ENCODE measurements at places on chromosomes 7 and 10.

DNA sequence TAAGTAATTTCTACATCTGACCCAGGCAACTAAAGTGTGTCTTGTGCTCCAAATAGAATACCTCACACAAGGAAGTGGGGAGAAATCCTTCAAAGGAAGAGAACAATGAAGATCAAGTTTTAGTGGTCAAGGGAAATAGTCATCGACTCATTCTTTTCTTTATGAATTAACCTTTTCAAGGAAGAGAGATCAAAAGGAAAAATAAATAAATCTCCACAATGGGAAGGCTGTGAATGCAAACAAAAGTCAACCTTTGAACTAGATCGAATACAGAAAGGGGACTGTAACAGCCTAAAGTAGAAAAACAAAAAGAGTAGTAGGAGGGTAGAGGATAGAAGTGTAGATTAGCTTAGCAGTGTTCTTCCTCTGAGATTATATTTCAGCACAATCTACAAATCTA is 274.6 kb upstream of the COBL start:
- no peak for DNase-seq

DNA sequence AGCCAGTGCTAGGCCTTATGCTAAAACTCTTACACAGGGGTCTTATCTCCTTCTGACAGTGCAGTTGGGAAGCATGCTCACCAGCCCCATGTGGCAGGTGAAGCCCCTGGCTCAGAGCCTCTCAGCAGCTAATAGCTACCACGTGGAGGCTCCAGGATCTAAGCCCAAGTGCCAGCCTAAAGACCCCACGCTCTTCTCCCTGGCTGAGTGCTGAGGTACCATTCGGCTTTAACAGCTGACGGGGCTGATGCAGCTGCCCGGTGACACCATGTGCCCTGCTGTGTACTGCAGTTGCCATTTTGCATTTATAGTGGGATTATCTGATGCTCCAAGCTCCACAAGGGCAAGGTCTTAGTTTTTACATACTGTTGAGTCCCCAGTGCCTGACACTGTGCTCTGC is 515.7 kb upstream of the GALNT17 start:
- DNase-seq = no peak

GRCh38 chr10:6363511-6363910 is 160.8 kb downstream of the PFKFB3 start:
- no peak for DNase-seq

GRCh38 chr10:114046087-114046458 is 2.4 kb downstream of the ADRB1 start:
- no peak for DNase-seq

GRCh38 chr7:105759670-105760550 is 116.5 kb downstream of the ATXN7L1 start:
- peak; percentile 39 for DNase-seq

DNA sequence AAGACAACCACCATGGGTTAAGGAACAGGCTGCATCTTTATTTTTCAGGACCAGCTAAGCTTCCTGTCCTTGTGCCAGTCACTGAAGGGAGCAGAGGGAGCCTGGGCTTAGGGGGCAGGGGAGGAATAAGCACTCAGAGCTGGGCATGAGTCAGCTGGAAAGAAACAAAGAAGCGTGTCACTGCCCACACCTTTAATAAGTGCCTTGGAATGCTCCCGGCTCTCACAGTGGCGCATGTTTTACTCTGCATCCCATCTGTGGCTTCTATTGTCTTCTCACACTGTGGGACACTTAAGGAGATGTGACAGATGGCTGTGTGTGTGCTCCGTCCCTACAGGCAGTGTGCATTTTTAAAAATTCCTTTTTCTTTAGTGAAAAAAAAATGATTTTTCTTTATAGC is 71.7 kb downstream of the MTURN start:
- DNase-seq = no peak

- DNase-seq = no peak
These were observed 521.5 kb downstream of the KIF20B start for GRCh38 chr10:90222939-90223338.

- no peak for DNase-seq
These were observed 642.1 kb upstream of the GALNT17 start for GRCh38 chr7:70489813-70490212.

DNA sequence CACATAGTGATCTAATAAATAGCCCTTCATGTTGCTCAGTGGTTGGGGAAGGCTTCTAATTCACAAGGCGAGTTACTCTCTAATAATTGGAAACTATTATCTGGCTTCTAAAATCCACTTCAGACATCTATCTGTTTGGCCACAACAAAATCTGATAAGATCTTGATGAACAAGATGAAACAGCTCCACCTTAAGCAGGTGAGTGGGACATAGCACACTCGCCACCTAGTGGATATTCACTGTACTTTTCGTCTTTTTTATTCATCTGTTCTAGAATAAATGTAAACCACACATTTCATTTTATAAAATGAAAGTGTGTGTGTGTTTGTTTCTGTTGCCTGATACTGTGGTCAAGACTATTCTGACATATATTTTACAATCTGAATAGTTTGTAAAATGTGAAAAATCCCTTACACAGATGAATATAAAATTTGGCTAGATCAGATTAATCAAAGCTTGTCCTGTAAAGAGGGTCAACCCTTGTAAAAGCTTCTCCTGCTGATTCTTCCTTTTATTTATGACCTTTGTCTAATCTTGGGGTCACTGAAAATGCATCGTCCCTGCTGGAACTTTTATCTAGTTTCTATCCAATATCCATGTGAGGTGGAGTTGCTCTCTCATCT is 26.5 kb upstream of the CNTNAP2 start:
- peak; percentile 62 for DNase-seq

DNA sequence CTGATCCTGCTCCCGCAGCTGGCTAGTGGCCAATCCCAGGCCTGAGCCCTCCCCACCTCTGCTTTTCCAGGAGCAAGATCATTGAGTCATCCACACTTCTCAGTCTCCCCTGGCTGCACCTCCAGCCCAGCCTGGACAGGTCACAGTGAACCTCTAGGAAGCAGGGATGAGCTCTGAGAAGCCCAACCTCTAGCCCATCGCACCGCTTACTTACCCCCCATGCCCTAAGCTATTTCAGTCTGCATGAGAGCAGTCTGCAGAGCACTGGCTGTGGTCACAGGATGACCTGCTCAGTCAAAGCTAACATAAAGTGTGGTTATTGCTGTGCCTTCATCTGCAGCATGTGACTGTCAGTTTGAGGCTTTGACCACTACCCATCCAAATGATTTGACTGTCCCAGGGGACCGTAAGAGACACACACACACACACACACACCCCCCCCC is 129.2 kb downstream of the SORBS1 start:
- DNase-seq = no peak

GRCh38 chr10:97714401-97715258 is 1.1 kb downstream of the MARVELD1 start:
- no peak for DNase-seq
